ENCODE measurements at places on chromosomes 3 and 15. TPM values are rescaled to one million over a fixed set of nuclear protein-coding genes. Genes with fewer than 3 reads are reported as not detected.

DNA sequence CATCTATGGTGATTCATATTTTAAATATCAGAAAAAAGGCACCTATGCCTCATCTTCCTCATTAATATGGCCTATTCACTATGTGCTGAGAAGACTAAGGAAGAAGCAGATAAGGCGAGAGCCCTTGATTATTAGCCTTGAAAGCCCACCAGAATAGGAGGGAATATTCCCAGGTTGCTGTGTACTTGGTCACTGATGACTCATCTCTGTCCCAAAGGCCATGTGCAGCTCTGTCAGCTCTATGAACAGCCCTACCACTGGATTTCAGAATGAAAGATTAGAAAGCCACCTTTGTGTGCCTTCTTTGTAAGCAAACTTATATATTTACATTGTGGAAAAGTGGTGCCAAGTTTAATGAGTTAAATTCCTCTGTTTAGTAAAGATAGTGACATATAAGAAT, 211.5 kb downstream of the NFKBIZ start:
- H3K36me3 ChIP-seq = no peaks in the 10 kb centered on the region
- no peak for DNase-seq
- peaks cover 18% of the 10 kb centered on the region for H3K4me1 ChIP-seq
- H3K27ac ChIP-seq = no peak overlapping the region

DNA sequence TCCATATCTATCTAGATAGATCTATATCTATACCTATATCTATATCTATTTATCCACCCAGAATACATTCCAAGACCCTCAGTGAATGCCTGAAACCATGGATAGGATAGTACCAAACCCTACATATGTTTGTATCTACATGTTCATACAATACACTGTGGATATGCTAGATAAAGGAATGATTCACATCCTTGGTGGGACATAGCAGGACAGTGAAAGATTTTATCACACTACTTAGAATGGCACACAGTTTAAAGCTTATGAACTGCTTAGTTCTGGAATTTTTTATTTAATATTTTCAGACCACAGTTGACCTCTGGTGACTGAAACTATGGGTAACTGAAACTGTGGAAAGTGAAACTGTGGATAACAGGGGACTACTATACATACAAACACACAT, 198.8 kb upstream of the TTC14 start:
- H3K36me3 ChIP-seq = no peaks in the 10 kb centered on the region
- H3K27me3 ChIP-seq = no peaks in the 10 kb centered on the region
- H3K4me3 ChIP-seq = no peak overlapping the region
- H3K27ac ChIP-seq = no peak overlapping the region
- DNase-seq = no peak
- no peaks in the 10 kb centered on the region for H3K4me1 ChIP-seq

DNA sequence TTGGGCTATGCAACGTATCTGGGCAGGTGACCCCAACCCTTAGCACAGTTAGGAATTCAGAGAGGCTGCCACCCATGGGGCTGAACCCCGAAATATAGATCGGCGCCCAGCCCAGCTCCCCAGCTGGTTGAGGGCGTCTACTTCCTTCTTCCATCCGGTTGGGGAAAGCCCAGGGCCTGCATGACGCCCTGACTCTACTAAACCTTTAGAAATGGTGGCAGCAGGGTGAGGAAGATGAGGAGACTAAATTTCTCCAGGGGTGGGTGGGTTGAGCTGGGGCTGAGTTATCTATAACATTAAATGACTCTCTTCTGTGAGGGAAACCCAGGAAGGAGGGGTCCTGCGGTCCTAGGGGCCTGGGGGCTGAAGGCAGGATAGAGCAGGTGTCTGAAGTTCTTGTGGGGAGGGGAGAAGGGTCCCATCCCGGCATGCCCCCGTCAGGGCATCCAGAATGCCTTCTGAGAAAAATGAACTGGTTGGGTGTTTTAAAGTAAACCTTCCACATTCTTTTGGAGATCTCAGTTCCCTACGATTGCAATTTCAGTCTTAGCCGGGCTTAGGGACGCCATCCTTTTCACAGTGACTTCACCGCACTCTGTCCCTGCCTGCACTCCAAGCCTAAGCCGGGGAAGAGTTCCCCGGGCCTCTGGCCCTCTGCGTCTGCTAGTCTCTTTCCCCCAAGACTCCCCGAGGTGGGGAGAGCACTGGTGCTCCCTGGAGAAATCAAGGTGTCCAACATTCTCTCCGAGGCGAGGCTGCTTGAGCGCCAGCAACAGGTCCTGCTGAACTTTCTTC, 28.5 kb downstream of the NR2F2 start:
- peaks cover 30% of the 10 kb centered on the region for H3K4me1 ChIP-seq
- no peak for DNase-seq
- H3K27me3 ChIP-seq = peaks cover 88% of the 10 kb centered on the region
- H3K27ac ChIP-seq = no peak overlapping the region
- H3K4me3 ChIP-seq = no peak overlapping the region

DNA sequence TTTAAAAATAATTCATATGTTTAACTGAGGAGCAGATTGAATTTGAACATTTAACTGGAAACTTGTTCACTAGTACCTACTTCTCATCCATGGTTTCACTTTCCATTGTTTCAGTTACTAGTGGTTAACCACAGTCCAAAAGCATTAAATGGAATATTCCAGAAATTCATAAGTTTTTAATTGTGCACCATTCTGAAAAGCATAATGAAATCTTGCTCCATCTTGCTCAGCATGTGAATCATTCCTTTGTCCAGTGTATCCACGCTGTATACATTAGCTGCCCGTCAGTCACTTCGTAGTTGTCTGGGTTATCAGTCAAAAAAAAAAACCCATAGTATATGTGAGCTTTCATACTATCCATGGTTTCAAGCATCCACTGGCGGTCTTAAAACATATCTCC, 217.6 kb downstream of the TPRG1 start:
- H3K27ac ChIP-seq = no peak overlapping the region
- H3K4me1 ChIP-seq = no peaks in the 10 kb centered on the region
- no peaks in the 10 kb centered on the region for H3K36me3 ChIP-seq
- no peak overlapping the region for H3K4me3 ChIP-seq
- H3K27me3 ChIP-seq = no peaks in the 10 kb centered on the region

DNA sequence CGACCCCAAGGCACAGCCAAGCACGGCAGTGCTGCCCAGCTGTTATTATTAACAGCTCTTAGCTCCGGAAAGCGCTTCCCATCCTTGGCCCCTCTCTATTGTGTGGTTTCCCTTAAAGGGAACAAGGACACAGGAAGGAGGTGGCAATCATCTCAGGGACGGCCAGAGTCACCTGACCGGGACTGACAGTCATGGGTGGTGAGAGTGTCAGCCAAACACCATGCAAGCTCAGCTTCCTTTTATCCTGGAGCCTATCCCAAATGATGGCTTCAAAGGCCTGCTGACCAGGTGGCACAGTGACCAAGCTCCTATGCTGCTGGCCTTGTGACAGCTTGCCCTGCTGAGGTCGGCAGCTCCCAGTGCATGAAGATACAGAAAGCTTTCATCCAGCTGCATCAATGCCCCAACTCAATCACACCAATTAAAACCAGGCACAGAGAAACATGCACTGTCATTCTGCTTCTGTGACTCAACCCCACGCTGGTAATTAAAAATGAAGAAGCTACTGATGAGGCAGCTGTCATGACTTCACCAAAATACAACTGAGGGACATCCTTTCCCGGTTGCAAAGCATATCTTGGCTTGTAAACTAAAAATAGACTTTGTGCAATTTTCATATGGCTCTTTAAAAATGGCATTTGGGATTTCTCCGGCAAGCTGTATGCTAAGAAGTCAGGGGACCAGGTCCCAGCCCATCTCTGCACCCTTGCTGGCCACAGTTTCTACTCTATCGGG, 34.0 kb downstream of the PCSK6 start:
- H3K27me3 ChIP-seq = peaks cover 57% of the 10 kb centered on the region
- H3K36me3 ChIP-seq = no peaks in the 10 kb centered on the region

NR2F2 gene
- total RNA-seq = not detected

Data from T-cell (primary cell).